Astrocyte of the cerebellum (primary cell): ENCODE measurements at places on chromosomes 16 and 17.

- no peak for DNase-seq
Observed at GRCh38 chr17:58165981-58166380, 801 bp upstream of the OR4D2 start.

- DNase-seq, result no peak
Observed at GRCh38 chr17:27550974-27551505, 79.9 kb upstream of the LGALS9 start.

GRCh38 chr16:68062910-68063393, 22.2 kb upstream of the NFATC3 start:
- DNase-seq, result no peak

- DNase-seq, result no peak
Observed at GRCh38 chr16:57146040-57146647, 39.7 kb downstream of the PSME3IP1 start.

DNA sequence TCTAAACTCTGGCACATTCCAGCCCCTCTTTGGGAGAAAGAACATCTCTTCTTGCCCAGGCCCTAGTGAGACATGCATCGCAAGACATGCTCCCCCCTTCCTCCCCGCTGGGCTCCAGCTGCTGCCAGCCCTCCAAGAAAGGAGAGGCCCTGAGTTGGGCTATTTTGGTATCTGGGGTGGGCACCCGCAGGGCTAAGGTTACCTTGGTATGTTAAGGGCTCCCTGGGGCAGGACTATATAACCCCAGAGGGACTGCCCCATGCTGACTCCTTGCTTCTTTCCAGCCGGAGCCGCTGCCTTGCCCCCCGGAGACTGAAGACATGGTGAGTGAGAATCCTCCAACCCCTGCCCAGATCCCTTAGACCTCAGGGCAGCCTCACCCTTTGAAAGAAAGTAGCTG, at the start of gene MYL11:
Gene MYL11, plus strand, starts transcription at position 265 of the 400 bp plus-strand sequence. Its CDS starts 56 bp downstream, at position 321.
- no peak for DNase-seq

GRCh38 chr16:66484453-66485213, 57.5 kb downstream of the BEAN1 start:
- DNase-seq, result no peak

- no peak for DNase-seq
Observed at GRCh38 chr17:59561042-59561441, 4.4 kb upstream of the DHX40 start.

DNA sequence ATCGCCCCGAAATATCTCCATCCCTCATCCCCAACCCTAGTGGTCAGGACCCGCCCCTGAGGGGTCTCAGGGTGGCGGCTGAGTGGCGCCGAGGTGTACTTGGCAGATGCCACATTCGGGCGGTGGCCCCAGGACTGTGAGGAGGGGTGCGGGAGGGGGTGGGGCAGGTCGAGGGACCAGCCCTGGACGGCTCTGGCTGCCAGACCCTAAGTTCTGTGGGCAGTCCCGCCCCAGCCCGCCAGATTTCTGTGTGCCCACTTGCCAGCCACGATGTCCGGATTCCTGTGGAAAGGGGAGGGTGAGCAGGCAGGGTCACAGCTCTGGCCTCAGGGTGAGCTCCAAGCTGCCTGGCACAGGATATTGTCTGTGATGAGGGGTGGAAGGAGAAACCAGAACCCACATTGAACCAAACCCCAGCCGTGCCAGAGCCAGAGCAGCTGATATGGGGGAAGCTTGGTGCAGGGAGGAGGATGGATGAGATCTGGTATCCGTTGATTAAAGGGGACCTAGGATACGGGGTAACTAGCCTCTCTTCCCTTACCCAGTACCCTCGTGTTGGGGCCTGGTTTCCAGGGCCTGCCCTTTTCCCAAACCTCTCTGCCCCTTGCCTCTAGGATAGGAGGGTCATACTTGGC, 1.1 kb upstream of the CHAD start:
- DNase-seq, result no peak

DNA sequence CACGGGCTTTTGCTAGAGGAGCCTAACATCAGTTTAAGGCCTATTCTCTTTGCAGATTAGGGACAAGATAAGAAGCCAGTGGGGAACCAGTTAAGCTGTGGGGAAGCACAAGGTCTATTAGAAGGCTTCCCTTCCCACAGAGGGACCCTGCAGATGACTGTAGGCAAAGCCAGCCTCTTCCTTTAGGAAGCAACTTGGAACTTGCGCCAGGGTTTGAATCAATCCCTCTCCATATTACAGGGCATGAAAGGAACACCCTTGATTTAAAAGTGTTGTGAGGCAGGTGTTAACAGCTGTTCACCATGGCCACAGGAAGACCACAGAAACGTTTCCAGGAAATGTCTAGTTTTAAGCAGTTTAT, 77.3 kb downstream of the RPTOR start:
- DNase-seq, result no peak

DNA sequence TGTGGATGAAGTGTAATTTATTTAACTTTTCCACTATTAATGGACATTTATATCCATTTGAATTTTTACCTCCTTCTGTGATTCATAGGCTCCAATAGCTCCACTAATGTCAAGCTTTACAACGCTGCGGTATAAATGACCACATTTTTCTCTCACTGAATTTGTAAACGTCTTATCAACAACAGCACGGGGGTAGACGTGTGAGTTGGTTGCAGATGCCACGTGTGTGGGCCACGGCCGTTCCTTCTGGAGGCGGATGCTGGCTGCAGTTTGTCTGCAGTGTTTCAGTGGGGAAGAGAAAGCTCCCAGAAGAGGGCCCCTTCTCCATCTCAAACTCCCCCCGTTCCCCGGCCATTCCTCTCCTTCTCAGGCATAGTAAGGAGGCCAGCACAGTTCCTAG, 68.2 kb upstream of the XYLT1 start:
- no peak for DNase-seq

DNA sequence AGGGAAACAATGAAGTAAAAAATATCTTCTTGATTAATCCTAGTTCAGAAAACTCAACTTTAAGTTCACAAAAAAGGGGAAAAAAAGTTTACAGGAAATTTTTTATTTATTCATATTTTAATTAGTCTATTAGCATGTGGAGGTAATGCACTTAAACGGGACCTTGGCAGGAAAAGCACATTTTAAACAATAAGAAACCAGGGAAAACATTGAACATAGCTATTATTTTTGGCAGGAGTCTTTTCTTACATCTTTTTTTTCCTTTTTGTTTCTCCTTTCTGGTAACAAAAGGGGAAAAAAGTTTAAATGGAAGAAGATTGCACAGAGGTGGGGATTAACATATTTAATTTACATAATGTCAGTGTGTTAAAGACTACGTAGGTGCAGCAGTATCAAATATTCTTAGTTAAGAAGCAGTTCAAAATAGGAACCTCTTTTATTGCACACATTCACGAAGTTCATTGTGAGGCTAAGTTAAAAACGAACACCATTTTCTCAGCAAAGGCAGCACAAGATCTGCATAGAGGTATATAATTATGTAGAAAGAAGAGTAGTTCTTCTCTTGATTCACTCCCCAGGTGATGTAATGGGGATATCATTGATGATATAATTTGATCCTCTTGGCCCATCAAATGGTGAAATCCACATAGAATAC, 940.5 kb downstream of the CDH11 start:
- no peak for DNase-seq

- no peak for DNase-seq
Observed at GRCh38 chr16:75576384-75576811, 10.2 kb downstream of the GABARAPL2 start.

GRCh38 chr17:56436142-56436541, 157.4 kb upstream of the NOG start:
- no peak for DNase-seq

GRCh38 chr16:54359081-54359480, 72.5 kb upstream of the IRX3 start:
- no peak for DNase-seq

GRCh38 chr17:10513299-10514067, 4.9 kb downstream of the MYH1 start:
- DNase-seq, result peak; percentile 6

DNA sequence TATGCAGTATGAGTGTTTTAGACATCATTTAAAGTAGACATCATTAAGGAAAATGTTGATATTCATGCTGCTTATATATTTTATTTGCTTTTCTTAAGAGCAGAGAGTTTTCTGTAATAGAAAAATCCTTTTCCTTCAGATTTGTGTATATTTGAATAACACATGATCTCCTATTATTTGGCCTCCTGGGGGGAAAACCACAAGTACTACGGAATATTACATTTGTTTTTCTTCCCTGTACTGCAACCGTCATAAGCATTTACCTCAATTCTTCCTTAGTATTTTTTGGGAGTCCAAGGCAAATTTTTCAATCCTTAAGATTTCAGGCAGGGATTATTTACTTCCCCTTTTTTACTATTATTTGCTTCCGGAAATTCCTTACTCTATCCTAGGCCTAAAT, 6.0 kb downstream of the RSPRY1 start:
- DNase-seq, result peak; percentile 58

DNA sequence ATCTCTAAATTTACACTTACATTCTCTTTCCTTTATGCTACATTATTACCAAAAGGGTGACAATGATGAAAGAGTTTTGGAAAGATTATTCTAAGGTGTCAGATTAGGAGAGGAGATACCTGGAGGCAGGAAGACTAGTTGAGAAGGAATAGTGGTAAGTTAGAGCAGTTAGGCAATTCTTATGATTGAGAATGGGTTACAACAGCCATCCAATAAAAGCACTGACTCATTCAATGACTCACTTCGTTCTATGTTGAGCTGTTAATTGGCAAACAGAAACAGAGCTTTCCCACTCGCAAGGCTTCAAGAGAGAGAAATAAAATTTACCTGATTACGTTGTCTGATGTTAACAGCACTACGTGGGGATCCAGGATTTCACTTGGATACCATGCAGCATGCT, 5.8 kb downstream of the NUP88 start:
- DNase-seq, result peak; percentile 82

DNA sequence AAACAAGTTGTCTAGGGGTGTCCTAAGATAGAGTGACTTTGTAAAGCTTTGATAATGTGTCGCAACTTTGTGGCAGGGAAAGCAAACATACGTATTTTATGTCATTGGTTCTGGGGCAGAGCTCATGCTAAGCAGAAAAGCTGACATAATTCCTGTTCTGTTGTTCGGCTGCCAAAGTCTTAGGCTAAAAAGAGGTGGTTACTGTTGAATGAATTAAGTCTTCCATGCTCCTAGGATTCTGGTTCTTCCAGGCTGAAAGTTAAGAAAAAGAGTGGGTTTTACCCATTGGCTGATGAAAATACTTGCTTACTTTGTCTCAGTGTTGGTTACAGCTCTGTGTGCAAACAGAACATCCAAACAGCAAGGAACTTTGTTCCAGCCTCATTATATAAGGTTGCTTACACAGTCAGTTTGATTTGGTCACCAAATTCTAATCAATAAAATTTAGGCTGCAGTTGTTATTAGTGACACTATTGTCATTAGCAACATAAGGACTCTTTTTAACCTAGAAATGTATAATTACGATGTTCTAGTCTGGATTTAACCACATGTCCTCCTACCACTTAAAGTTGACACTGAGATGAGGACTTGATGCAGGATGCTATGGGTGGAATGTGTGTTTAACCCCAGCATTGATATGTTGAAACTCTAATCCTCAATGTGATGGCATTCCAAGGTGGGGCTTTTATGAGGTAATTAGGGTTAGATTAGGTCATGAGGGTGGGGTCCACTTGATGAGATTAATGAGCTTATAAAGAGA, 114.0 kb upstream of the GOT2 start:
- no peak for DNase-seq

DNA sequence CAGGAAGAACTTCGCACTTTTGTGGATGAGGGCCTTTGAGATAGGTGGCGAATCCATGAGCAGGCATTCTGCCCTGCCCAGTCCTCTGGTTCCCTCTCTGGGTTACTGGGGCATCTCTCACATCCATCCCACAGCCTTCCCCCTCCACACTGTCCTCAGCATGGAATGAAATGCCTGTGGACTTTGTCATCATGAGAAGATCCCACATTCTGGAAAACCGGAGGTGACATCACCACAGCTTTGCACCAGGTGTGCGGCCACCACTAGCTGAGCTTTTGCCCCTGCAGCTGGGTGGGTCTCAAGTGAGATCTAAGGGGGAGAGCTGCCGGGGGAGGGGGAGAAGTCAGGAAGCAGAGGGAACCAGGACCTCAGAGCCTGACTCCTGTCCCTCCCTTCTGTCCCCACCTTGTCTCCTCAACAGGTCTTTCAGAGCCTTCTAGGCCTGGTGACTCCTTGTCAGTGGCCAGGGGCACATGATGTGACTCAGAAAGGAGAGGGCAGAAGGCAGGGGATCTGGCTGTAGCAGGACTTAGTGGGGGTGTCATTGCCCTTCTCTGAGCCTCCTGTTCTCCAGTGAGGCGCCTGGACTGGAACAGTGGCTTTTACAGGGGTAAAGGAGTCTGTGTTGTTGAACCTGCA, 40.0 kb upstream of the DLX4 start:
- no peak for DNase-seq

- DNase-seq, result no peak
Observed at GRCh38 chr17:47239967-47240651, 13.5 kb upstream of the ITGB3 start.

DNA sequence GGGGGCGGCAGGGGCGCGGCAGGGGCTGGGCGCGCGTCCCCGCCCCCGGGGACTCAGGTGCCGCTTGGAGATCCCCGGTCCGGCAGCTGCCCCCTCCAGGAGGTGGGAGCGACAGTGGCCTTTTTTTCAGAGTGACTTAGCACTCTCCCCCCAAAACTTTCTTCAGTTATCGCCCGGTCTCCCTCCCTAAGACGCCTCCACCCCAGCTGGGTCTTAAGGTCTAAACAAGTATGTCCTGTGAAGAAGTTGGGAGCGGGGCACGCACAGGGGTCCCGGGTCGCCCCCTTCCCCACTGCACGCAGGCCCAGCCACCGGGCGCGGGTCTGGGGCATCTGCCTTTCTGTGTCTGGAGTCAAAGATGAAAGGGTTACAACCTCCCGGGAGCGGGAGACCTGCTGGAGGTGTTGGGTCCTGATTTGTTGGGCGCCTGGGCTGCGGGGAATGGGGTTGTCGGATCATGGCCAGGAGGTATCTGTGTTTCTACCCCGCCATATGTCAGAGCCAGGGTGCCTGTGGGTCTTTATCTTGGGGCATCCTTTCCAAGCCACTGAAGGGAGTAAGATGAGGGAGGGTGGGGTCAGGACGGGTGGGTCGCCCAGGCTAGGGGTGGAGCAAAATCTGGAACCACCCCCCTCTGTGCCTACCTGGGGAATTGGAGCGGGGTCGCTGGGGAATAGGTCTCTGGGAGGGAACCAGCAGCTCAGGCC, 757 bp downstream of the FMNL1 start:
- no peak for DNase-seq

- no peak for DNase-seq
Observed at GRCh38 chr17:45668316-45668715, 115.8 kb upstream of the CRHR1 start.

DNA sequence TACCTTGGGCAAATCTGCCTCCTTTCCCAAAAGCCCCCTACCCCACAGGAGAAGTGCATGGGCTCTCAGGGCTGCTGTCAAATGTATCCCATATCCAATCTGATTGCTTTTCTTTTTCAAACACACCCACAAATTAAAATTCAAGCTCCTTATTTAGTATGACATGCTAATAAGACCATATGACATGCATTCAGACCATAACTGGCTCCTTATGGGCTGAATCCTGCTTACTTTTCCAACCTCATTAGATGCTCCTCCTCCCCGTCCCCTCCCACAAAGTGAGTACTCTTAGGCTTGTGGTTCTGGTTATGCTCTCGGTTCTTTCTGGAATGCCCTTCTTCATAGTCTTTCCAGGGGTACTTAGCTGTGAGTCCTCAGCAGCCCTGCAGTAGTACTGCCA, 59.0 kb upstream of the TOM1L1 start:
- DNase-seq, result no peak

GRCh38 chr16:78705694-78706093, 606.2 kb downstream of the WWOX start:
- no peak for DNase-seq
